ENCODE measurements at places on chromosomes 2 and 18. TPM values are rescaled to one million over a fixed set of nuclear protein-coding genes. Genes with fewer than 3 reads are reported as not detected.

- no peak for DNase-seq
Measured at GRCh38 chr2:34242763-34243123, 643.6 kb upstream of the FAM98A start.

- no peak for DNase-seq
Measured at GRCh38 chr18:48065601-48065995, 135.1 kb upstream of the SMAD2 start.

DNA sequence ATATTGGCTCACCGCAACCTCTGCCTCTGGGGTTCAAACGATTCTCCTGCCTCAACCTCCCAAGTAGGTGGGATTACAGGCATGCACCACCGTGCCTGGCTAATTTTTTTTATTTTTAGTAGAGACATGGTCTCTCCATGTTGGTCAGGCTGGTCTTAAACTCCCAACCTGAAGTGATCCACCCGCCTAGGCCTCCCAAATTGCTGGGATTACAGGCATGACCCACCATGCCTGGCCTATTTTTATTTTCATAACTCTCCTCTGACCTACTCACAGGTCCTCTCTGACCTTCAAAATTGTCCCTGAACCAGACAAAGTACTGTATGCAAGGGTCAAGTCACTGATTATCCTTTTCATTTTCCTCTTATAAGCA is 16.0 kb upstream of the KLHL23 start:
- no peak for DNase-seq

DNA sequence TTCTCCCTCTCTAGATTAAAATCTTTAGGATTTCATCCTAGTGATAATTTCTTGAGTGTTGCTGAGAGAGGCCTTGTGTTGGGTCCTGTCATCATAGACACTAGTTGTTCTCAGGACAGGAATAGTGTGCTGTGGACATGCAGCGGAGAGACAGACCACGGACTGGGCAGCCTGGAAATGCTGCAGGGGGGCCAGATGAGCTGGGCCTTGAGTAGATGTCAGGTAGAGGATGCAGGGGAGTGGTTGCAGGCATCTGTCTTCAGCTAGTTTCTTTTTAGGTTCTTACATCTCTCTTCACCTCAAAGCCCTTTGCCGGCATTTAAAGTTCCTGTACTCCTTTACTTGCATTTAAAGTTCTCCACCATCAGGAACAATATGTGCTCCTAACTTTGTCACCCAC is 42.8 kb downstream of the SP110 start:
- DNase-seq = no peak

- no peak for DNase-seq
Measured at GRCh38 chr2:165456027-165456426, 13.5 kb upstream of the CSRNP3 start.

- no peak for DNase-seq
Measured at GRCh38 chr2:104678181-104678580, 175.7 kb upstream of the POU3F3 start.

- DNase-seq = no peak
Measured at GRCh38 chr2:150595803-150596470, 108.5 kb upstream of the RND3 start.

DNA sequence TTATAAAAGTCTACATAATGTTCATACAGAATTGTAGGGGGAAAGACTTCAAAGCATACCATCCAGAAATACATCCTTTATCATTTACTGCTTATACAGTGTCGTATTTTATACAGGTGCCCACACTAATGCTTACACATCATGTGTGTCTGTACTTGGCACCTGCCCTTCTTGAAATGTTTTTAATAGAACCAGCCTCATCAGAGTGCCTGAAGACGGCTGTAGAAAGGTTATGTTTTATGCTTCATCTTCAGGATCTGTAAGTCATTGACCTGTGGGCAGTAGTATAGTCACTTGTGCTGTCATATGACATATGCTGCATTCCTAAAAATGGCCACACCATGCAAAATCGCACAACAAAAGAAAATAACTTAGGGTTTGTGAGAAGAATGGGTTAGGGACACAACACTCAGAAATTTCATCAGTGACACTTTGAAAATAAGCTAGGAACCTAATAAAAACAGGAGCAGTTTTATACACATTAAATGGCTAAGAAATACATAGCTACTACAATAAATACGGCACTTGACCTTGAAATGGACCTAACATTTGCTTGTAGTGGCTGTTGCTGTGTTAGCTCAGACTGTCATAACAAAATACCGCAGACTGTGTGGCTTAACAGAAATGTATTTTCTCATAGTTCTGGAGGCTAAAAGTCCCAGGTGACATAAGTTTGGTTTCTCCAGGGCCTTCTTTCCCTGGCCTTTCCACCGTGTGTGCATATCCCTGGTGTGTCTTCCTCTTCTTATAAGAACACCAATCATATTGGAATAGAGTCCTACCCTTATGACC is 112.6 kb downstream of the CERS6 start:
- DNase-seq = no peak

DNA sequence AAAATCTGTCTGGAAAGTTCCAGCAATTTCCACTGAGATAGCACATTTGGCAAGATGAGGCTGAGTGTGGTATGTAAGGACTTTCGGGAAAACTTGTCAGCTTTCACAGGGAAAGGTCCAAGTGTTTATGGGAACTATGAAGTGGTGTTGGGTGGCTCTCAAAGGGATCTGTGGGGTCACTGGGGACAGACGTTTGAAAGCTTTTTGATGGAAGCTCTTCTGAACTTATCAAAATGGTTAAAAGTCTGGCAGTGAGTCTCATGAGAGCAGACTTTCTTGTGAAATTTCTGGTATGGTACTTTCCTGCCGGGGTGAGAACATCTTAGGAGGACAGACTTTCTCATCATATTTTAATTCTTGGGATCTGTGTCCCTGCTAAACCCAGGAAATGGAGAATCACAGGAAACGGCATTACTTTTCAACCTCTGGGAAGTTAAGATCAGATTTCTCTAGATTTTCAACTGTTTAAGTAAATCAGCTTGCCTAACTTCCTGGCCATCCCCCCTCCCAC is 546.3 kb upstream of the ZEB2 start:
- DNase-seq = no peak

- no peak for DNase-seq
Measured at GRCh38 chr2:239025951-239026461, 178.1 kb downstream of the TWIST2 start.

DNA sequence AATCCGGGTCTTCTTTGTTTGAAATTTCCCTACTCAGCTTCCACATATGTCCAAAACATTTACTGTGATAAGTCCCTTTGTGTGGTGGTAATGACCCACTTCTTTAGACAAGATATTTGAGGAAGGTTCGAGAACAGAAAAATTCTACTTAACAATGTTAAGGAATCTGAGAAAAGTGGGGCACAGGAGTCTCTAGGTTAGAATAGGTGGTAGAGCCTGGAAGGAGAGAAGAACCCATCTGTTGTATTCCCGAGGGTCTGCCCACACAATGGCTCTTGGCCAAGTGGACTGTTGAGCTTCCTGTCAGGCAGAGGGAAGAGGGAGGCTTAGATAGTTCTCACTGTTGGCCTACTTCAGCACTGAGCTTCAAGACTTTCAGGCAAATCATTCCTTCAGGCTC is 4.3 kb downstream of the IGFBP2 start:
- DNase-seq = no peak

GRCh38 chr2:203744091-203744490 is 37.7 kb downstream of the CD28 start:
- DNase-seq = no peak

DNA sequence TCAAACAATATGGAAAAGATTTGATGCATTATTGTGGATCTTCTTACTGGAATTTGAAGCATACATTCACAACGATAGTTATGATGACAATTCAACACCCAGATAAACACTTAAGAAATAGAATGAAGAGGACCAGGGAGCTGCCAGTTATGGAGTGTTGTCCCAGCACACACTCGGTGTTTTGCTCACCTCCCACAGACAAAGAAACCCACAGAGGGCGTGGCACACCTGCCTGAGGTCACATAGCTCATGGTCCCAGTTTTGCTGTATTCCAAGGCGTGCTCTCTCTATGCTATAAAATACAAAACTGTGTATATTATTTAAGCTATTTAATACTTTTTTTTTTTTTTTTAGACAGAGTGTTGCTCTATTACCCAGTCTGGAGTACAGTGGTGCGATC is 31.1 kb downstream of the EFR3B start:
- no peak for DNase-seq

GRCh38 chr2:129302106-129302505 is 677.4 kb upstream of the RAB6C start:
- DNase-seq = no peak

GRCh38 chr18:2568129-2568528 is 3.2 kb downstream of the METTL4 start:
- DNase-seq = no peak

DNA sequence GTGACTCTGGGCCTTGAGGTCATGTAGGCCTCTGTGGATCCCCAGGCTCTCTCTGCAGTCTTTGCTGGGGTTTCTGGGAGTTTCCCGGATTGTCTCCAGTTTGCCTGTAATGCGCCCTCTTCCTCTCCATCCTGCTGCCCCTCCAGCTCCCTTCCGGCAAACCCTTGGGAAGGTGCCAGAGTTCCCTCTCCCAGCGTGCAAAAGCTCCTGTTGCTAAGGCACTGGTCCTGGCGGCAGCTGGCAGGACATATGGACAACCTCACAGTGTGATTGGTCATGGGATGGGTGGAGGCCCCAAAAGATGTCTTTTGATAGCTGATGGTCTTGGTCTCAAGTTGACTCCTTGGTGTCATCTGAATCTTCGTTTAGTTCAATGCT is 320.1 kb downstream of the CYP26B1 start:
- no peak for DNase-seq

- no peak for DNase-seq
Measured at GRCh38 chr18:56684277-56684676, 33.1 kb downstream of the WDR7 start.

DNA sequence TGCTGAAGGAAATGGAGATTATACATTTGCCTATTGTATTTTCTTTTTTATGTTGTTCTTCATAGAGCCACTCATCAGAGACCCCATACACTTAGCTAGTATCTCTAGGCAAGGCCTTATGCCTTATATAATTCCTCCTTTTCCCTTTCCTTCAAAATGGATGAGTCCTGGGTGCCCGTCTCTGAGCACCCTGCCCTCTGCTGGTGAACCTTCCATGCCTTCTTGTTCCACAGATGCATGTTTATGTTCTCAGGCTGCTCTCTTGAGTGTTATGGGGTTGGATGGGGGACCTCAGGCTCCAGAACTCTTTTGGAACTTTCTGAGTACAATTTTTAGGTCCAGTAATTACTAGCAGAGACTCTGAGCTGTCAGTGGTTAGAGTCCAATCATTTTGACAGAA is 368.6 kb upstream of the SPRED2 start:
- no peak for DNase-seq

GRCh38 chr2:173150087-173150486 is 74.4 kb downstream of the MAP3K20 start:
- no peak for DNase-seq

DNA sequence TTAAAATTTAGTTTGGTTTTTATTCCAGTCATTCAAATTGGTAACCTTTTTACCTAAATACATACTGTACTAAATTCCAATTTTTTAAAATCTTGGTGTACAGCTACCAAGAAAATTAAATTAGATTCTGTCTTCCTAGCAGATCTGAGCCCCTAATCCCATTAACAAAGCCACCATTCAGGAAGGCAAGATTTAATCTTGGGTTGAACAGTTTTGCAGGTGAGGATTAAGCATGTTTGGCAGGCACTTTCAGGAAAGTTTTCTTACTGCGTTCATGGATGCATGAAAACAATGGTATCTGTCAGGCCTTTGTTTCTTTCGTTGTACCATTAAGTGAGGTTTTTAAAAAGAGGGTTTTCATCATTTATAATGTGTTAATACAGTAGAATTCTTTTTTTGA is 32.8 kb downstream of the ITPRID2 start:
- DNase-seq = no peak

- DNase-seq = no peak
Measured at GRCh38 chr2:10283106-10284062, 19.3 kb upstream of the HPCAL1 start.

- DNase-seq = peak; percentile 54
Measured at GRCh38 chr2:37324786-37325624, at the start of gene PRKD3. TSS of gene PRKD3 (minus strand) at chr2:37324833. CDS start at chr2:37316524, 8,309 bp downstream.

GRCh38 chr2:111238296-111238695 is 117.6 kb downstream of the BCL2L11 start:
- DNase-seq = no peak

- no peak for DNase-seq
Measured at GRCh38 chr18:79511271-79511670, 115.5 kb downstream of the NFATC1 start.

DNA sequence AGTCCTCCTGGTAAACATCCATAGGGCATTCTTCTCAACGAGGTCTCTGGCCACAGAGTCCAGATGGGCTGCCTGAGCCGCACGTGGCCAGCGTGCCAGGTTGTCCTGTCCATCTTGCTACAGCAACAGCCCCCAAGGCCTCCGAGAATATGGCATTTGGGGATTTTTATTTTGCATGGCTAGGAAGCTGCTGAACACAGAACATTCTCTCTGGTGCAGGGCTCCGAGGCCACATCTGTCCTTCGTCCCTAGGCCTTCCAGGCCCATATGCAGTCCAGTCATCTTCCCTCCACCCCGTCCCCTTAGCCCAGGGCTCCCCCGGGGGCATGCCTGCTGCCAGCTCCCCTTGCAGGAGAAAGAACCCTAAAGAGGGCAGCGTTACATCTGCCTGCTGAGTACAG is 2.3 kb downstream of the HDAC4 start:
- DNase-seq = no peak

GRCh38 chr2:84175340-84175739 is 283.7 kb downstream of the SUCLG1 start:
- DNase-seq = no peak

DNA sequence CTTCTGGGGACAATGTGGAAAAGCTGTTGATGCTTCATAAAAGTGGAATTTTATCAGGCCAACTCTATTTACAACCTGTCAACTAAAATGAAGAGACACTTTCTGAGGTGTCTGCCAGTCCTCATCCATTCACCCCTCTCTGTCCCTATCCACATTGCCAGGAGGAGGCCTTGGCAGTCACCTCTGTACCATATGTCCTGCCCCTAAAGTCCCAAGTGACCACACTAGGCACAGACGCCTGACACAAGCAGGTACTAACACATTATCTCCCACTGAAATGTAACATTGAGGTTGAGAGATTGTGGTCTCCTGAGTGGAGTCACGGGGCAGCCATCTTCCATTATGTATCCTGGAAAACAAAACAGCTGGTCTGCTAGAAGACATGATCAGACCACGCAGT is 71.4 kb downstream of the OSBPL1A start:
- no peak for DNase-seq

The POTEJ gene
- not detected for total RNA-seq

The CCDC148 gene
- not detected for total RNA-seq

The RIT2 gene
- not detected for total RNA-seq

The PRKCE gene
- total RNA-seq = 11.7 TPM

The MERTK gene
- 1.3 TPM for total RNA-seq

The MAP2 gene
- total RNA-seq = not detected

The CABYR gene
- 0.49 TPM for total RNA-seq

The SFTPB gene
- not detected for total RNA-seq

The SRD5A2 gene
- total RNA-seq = not detected

The KCNJ13 gene
- total RNA-seq = not detected

The CIB4 gene
- not detected for total RNA-seq
